Foreskin melanocyte (primary cell): ENCODE measurements at places on chromosomes 2 and 18.

- DNase-seq, result no peak
Observed at GRCh38 chr18:79766308-79766707, 31.4 kb upstream of the KCNG2 start.

- DNase-seq, result no peak
Observed at GRCh38 chr2:127047054-127047453, 59.9 kb downstream of the BIN1 start.

DNA sequence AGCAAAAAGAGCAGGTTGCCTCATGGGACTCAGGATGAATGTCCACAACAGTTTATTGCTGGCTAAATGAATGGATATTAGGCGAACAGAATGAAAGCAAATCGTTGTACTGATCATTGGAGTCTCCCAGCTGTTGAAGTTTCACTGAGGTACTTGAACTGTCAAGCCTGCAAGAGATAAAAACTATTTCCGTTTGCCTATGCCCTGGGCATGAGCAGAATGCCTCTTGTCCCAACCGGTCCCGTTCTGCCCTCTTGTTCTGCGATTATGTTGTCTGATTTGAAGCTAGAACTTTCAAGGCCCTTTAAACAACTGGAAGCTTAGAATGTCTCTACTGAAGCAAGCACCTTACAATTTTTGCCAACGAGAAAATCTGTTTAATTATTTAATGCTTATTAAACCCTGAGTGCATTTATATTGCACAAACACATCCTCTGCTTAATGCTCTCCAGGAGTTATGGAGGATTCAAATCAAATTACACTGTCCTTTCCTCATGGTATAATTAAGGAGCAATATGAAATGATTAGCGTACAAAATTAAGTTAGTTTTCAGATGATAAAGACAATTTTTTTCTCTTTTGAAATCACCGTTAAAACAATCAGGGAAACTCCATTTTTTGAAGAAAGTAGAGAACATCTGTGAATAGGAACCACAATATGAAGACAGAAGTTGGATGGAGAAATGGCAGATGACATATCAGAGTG, 17.7 kb downstream of the QPCT start:
- no peak for DNase-seq

DNA sequence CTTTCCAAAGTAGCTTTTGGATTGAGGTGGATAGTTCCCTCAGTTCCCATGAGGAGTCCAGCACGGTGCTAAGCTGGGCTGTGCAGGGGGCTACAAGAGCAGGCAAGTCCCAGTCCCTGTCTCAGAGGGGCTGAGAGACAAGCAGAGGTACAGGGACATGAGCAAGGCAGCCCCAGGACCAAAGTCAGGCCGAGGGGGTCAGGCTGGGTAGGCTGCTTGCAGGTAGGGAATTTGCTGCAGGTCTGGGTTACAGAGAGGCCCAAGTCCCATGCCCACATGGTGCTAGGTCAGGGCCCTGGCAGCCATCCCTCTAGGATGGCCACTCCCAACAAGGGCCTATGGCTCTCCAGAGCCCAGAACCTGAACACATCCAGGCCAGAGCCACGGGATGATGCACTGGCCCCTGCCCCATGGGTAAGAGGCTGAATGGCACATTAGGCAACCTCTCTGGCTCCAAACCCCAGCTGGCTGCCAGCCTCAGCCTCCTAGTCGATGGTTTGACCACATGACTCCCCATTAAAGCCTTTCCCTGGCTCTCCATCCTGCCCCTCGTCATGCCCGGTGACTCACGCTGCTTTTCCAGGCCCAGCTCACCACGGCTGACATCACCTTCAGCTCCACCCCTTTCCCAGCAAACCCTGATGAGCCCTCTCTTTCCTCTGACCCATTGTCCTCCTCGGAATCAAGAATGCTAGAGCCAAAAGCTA, 83.7 kb downstream of the SDC1 start:
- peak; percentile 51 for DNase-seq

GRCh38 chr2:166768393-166769123, 119.7 kb upstream of the XIRP2 start:
- no peak for DNase-seq

GRCh38 chr2:117349687-117350086, 464.8 kb upstream of the DDX18 start:
- DNase-seq, result no peak

DNA sequence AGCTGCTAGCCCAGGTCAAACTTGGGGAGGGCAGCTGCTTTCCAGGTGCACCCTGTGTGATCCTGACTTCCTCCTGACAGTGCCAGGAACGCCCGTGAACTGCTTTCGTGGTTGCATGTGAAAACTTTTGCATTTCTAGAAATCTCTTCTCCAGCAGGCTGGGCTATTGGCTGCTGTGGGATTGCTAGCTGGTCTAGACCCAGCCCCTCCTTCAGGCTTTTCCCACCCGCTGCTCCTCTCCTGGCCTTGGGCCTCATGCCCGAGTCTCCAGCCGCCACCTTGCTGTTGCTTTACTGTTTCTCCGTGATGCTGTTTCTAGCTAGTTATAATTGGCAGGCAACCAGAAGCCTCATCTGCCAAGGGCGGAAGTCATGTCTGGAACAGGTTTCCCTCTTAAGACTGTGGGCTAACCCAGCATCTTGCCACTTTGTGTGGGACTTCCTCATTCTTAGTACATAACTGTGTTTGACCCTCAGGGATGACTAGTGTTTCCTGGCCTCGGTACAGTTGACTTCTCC, 27.0 kb upstream of the MGAT4A start:
- no peak for DNase-seq

DNA sequence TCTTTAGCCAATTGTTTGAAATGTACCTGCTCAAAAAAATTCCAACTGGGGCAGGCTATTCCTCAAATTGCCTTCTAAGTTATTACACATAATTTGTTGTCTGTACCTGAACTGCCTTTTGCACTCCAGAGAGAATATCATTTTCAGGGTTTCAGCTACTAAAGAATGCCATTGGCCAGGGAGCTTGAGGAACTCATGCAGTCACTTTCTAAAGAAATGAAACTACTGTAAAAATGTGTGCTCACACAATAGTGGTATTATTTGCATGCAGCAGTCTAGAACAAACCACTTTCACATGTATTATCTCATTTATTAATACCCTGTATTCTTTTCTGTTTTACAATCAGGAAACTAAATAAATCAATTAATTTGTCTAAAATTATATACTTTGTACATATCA, 152.2 kb downstream of the PID1 start:
- DNase-seq, result no peak
